ENCODE measurements at places on chromosomes 12 and 14.

- no peak for DNase-seq
These were observed 74.0 kb upstream of the CDKN3 start for GRCh38 chr14:54322701-54323337.

- no peak for DNase-seq
These were observed 102.9 kb downstream of the CCER1 start for GRCh38 chr12:90851800-90852718.

DNA sequence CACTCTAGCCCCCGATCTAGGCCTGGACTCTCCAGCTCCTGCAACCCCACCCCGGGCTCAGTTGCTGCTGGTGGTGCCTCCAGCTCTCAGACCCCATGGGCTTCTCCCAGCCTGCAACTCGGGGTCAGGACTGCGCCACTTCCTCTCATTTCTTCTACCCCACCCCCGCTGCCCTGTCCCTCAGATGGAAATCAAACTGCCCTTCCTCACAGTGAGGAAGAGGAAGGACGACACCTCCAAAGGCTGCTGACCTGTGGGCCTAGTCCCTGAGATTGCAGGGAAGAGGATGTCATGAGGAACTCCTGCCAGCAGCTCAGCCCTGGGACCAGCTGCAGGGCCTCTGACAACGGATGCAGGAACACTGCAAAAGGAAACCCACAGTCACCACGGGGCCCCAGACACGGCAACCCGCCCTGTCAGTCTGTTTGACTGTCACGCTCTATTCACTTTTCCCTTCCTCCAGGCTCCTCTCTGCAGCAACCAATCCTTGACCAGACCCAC lies 29.3 kb upstream of the PNMA1 start:
- DNase-seq = peak; percentile 91

DNA sequence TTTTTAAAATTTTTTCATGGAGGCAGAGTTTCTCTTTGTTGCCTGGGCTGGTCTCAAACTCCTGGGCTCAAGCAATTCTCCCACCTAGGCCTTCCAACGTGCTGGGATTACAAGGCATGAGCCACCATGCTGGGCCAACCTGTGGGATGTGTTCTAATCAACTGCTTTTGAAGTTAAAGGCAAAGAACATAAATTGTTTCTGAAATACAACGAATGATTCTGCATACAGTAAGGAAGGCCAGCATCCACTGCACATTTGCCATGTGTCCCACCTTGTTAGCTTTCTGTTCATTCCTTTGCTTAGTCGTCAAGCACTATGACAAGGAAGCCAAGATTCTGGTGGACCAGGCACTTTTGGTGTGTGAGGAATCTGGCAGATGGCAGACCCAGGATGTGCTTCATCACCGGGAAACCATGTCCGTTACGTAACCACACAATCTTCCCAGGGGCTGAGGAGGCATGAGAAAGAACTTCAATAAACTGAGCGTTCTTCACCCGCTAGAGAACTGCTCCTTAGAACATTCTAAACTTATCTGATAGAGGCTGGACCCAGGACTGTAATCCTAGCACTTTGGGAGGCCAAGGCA lies 24.5 kb downstream of the MOK start:
- DNase-seq = no peak

GRCh38 chr12:110382683-110383082 lies 20.8 kb downstream of the ANAPC7 start:
- DNase-seq = no peak

DNA sequence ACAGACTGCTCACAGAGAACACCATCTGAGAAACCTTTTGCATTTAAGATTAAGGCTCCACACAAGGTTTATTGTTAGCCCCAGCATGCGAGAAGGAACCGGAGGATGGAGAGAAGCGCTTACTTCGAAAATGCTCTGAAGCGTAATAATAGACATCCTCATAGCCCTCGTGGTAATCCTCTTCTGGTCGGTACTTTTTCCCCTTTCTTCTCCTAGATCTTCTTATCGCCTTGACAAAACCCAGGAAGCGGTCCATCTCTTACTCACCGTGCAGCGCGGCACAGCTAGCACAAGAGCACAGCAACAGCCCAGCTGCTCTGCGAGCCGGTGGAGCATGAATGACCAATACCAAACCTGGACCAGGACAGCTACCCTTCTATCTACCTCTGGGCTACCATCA lies 125.1 kb upstream of the GRIP1 start:
- no peak for DNase-seq

GRCh38 chr12:121793838-121794533 lies 498 bp upstream of the RHOF start:
- peak; percentile 90 for DNase-seq

- no peak for DNase-seq
These were observed 303.6 kb downstream of the CEP128 start for GRCh38 chr14:80637756-80638619.

DNA sequence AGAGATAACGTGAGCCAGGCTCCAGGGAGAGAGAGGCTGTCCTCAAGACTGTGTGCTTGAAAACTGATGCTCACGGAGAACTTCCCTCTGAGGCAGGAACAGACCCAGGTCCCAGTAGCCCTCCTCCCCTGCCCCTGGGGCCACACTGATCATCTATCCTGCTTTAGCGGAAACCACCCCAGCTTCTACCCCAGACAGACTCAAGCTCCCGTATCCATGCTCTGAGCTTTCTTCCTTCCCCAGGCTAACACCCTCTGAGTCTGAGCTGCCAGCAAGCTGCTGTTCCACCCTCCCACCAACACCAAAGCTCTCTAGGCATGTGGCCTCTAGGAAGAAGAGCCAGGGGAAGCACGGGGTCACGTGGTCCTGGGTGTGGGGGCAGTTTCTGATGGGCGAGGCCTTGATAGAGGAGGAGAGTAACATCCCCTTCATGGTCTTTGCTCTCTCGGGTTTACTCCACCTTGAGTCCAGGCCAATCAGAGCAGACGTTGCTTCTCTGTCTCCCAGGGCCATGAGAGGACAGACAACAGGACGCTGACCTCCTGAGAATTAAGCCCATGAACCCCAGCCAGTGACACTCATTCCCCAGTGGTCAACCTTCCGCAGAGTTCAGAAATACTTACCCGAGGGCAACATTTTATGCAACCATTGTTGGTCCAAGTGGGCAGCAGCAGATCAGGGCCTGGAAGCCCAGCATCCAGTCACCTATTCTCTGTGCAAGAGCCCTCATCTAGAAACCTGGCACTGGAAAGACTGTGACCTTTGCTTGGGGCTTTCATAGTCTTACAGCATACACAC lies 1.4 kb downstream of the PCK2 start:
- DNase-seq = peak; percentile 28

GRCh38 chr12:12392413-12392812 lies 35.5 kb downstream of the BORCS5 start:
- no peak for DNase-seq

- no peak for DNase-seq
These were observed 67.8 kb upstream of the EGLN3 start for GRCh38 chr14:34018564-34019244.

- DNase-seq = no peak
These were observed 1100.7 kb downstream of the TRHDE start for GRCh38 chr12:73372856-73373255.

- no peak for DNase-seq
These were observed 266.4 kb upstream of the CAND1 start for GRCh38 chr12:67002720-67003119.

- DNase-seq = no peak
These were observed 52.6 kb downstream of the GPHB5 start for GRCh38 chr14:63266106-63266505.

GRCh38 chr12:101221301-101221700 lies 11.3 kb upstream of the SLC5A8 start:
- no peak for DNase-seq

DNA sequence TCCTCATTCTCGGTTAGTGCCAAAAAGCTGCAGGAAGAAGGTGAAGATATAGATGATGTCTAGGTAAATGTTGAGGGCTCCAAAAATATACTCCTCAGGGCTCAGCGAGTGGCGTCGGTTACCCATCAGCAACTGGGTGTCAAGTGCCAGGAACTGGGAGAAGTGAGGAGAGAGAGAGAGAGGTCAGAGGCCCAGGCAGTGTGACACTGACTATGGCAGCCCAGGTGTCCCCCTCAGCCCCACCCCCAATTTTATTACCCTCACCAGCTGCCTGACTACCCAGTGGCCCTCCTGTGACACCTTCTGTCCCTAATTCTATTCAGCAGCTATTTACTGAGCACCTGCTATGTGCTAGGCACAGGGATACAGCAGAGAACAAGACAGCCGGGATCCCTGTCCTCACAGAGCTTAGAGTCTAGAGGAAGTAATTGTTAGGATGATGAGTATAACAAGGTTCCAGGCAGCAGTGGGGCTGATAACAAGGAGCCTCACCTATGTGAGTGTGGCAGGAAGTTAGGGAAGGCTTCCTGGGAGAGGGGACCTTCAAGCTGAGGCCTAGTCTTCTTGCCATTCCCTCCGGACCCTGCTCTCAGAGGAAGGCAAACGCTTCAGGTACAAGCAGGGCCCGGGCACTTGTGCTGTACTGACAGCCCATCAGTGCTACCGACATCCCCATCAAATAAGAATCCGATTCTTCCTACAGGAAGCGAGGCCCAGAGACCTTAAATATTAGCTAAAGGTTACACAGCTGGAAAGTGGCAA lies 27.8 kb upstream of the BCDIN3D start:
- DNase-seq = no peak

DNA sequence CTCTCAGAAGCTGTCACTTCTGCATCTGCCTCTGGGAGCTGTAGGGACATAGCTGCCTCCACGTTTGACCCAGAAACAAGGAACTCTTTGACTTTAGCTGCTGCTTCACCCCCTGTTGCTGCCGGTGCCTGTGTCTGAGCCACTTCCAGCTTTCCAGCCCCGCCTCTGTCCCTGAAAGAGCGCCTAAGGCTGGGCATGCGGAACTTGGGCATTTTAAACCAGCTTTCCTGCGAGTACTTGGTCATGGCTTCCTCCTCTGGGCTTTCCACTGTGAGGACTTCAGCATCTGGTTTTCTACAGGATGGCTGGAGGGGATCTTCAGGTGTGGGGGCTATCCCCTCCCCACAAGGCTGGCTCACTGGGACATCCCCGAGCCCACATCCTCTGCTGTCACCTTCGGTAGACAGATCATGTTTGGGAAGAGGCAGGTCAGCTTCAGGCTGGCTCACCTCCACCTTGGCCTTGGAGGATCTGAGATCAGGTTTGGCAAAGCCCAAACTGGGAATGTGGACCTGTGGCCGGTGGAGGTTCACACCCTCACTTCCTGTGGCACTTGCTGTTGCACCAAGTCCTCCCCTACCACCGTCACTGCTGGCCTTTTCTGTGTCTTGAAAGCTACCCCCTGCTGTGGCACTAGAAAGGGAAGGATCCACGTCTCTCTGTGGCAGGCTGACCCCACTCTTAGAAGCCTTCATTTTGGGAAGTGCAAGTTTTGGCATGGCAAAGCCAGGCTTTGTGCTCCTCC lies 15.2 kb downstream of the PLD4 start:
- DNase-seq = peak; percentile 38

GRCh38 chr12:20319366-20319765 lies 49.0 kb upstream of the PDE3A start:
- peak; percentile 76 for DNase-seq

- DNase-seq = peak; percentile 97
These were observed 32.6 kb upstream of the CD9 start for GRCh38 chr12:6167327-6168280.

DNA sequence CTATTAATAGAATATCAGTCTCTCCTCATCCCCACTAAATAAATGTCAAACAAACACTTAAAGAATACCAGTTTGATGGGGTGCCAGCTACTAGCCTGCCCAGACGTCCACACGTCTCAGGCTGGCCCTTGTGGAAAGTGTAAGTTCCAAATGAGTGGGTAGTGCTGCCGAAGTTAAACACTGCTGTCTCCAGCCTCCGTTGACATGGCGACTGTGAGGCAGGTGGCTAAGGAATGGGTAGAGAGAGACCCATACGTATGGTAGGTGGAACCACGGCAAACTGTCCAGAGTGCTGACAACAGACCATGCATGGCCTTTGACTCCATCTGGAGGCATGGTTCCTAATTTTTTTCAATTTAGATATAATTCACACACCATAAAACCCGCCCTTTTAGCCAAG lies 37.9 kb downstream of the PITPNM2 start:
- no peak for DNase-seq

GRCh38 chr14:52310541-52310940 lies 3.6 kb upstream of the PTGER2 start:
- DNase-seq = no peak

- no peak for DNase-seq
These were observed 86.3 kb downstream of the ASCL1 start for GRCh38 chr12:103043531-103044486.

DNA sequence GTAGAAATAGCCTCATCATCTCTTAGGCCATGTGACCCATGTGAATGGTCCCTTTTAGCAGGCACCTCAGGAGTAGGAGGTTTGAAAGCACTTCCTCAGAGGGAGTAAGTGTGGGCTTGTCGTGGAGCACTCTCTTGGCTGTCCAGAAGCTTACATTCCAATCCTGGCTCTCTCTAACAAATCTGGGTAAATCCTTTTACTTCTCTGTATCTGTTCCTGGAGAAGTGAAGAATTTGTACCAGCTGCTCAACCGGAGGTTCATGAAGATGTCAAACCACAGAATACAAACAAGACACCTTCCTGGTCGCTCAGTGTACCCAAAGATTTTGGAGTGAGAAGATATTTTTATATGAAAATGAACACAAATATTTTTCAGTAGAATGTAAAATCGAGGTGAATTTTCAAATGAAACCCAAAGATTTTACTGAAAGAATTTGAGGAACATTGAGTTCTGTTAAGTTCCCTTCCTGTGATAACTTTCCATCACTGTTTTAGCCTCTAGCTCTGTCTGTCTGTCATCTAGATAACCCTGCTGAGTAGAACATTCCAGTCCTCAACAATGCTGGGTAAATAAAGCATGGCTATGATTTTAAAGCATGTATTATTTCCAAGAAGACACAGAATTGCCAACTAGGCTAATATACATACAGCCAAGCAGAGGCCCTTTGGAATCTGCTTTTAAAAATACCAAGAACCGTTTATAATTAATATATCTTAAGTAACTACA lies 263.9 kb upstream of the RGS6 start:
- no peak for DNase-seq

DNA sequence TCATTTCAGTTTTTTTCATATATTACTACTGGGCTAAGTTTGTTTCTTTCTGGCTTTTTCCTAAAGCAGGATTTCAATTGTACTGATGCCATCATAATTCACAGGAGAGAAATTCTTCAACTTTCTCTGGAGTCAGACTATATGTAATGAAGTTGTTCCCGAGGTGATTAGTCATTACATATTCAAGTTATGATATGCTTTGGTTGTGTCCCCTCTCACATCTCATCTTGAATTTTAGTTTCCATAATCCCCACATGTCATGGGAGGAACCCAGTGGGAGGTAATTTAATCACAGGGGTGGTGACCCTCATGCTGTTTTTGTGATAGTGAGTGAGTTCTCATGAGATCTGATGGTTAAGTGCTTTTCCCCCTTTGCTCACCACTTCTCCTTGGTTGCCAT lies 227.5 kb upstream of the LRIG3 start:
- no peak for DNase-seq

- peak; percentile 80 for DNase-seq
These were observed 10.8 kb upstream of the GYS2 start for GRCh38 chr12:21615431-21615830.

DNA sequence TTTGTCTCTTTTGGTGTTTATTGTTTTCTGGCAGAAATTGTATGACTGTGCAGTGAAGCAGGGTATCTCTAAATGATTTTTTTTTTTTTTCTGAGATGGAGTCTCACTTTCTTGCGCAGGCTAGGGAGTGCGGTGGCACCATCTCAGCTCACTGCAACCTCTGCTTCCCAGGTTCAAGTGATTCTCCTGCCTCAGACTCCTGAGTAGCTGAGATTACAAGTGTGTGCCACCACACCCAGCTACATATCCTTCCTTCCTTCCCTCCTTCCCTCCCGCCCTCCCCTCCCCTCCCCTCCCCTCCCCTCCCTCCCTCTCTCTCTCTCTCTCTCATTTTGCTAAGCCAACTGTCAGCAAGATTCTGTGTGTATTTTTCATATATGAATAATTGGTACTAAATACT lies 94.4 kb downstream of the PPHLN1 start:
- no peak for DNase-seq

Measured in MV-4-11 (cell line).